RCC 7860 (cell line): ENCODE measurements at places on chromosomes 1 and 21.

DNA sequence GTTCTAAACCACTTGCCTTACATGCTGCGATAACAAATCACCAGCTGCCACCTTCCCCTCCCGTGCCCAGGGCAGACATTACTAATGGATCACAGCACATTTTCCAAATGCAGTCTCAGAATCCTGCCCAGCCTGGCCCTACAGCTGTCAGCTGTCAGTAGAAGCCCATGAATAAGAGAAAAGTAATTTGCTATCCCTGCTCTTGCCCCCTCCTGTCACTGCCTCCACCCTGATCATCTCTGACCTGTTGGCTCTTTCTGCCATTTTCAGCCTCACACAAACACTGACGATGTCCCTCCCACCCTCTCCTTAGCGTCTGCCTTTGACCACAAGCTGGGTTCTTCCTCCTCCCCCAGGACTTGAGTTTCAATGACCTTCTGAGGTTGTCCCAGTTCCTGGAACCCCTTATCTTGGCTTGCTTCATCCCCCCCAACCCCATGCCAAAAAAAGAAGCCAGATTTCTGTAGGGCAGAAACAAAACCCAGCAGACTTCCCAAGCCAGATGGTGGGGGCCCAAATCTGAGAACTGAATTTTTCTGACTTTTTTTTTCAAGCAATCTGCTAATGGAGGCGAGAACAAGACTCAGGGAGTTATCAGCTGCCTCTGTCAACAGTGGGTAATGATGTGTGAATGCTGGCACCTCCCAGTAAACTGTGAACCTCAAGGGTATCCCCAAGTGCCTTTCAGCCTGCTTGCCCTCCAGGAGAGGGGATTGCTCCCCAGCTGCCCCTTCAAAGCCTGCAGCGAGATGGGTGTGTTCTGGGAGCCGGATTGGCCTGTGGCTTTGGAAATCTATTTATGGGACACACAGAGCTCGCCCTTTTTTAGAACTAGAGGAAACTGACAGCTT lies 216.5 kb upstream of the VAMP3 start:
- DNase-seq: peak; percentile 38

DNA sequence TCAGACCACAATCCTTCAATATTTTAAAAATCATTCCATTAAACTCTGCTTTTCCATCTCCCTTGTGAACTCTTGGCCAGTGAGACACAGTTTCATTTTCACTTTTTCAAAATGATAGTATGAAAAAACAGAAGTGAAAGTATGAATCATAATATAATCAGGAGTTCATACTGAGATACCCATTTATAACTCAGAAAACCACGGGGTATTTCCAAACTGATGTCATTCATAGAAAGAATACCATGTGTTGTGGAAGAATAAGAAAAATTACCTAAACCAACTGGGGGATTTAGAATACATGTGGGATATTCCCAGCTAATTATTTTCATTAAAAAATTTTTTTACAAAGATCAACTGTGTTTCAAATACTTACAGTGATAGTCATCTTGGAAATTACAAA lies 149.9 kb downstream of the MRPL39 start:
- peak; percentile 88 for DNase-seq

GRCh38 chr1:152188673-152189591 lies 29.9 kb upstream of the RPTN start:
- peak; percentile 35 for DNase-seq

GRCh38 chr1:56571448-56571847 lies 7.9 kb downstream of the PLPP3 start:
- DNase-seq: no peak

DNA sequence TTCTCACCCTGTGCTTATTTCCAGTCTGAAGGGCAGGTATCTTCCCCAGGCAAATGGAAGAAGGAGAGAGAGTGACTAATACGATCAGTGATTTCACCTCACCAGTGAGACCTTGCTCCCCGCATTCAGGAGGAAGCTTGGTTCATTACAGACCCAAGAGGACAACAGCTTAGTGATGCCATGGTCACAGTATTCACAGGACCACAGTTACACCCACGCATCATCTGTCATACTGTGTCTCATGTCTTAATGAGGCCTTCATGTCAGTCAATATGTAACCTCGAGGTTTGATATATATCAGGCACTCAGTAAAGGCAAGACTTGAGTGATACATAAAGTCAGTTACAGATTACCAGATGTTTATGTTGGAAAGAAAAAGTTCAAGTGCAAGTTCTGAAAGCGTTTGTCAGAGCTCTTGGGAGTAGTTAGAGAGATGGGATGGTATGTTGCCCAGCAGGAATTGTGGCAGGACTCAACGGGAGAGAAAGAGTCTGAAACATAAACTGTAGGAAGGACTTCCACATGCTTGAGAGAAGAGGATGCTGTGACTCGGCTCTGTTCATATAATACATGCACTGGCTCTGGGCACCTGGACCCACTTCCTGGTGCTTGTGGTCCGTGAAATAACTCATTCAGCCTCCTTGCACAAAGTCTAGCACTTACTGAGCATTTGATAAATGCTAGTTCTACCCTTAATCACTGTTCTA lies 33.3 kb downstream of the GNPAT start:
- DNase-seq: peak; percentile 53

GRCh38 chr1:19377812-19378718 lies 65.9 kb downstream of the SLC66A1 start:
- no peak for DNase-seq

DNA sequence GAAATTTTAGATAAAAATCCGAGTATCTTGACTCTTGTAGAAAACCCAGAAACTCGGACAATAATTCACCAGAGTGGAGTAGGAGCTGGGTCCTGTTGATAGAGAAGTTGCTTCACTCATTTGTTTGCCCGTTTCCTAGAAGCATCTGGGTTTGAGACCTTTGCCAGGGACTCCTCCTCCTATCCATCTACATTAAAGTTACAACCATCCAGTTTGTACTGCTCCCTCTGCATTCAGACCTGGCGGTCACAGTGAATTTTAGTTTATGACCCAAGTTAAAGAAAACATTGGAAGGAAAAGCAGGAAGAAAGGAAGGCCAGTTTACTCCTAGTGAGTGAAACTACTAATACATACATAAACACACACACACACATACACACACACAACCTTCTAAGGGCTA lies 64.6 kb downstream of the CLDN17 start:
- DNase-seq: no peak

DNA sequence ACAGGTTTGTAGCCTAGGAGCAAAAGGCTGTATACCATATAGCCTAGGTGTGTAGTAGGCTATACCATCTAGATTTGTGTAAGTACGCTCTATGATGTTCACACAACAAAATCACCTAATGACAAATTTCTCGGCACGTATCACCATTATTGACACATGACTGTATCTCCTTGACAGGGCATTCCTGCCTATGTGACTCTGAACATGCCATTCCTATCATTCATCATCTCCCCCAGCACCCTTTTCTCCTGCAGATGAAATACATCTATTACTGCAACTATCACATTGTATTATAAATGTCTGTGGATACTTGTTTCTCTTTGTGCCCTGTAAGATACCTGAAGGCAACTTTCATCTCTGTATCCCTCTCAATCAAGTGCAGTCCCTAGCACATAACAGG lies 29.9 kb downstream of the TP53BP2 start:
- peak; percentile 73 for DNase-seq

DNA sequence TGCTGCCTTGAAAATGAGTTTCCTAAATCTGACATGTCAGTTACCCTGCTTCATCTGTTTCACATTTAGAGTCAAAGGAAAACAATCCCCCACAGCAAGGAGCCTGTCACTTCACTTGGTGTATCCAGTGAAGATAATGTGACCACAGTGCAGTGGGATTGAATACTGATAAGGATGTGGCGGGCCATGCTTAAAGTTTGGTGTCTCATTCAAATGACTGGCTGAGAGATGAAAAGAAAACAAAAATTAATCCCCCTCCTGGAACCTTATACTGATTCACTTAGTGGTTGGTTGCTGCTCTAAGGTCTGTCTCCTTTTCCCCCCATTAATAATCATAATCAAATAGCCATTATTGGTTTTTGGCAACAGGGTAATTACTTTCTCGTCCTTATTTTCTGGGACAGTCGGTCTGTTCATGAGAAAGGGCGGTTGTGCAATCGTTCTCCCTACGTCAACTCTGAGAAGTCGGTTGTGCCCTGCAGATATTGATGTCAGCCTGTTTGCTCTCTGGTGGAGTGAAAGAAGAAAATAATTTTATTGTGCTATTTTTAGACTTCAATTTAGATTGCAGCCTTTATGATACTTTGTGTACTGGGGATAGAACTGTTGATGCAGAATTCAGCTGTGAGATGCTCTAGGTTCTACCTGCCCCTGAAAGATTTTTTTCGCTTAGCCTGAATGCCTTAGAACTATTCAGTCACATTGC lies 360.2 kb downstream of the DISC1 start:
- DNase-seq: no peak
